ENCODE measurements at places on chromosomes 12 and 14.

- DNase-seq = no peak
Measured at GRCh38 chr14:78592616-78593219, 422.5 kb downstream of the NRXN3 start.

- DNase-seq = no peak
Measured at GRCh38 chr14:93725993-93726392, 62.3 kb downstream of the PRIMA1 start.

GRCh38 chr12:33672836-33673577 lies 233.4 kb upstream of the SYT10 start:
- no peak for DNase-seq

- peak; percentile 25 for DNase-seq
Measured at GRCh38 chr12:16482726-16483125, 123.2 kb downstream of the LMO3 start.

GRCh38 chr14:70601162-70601561 lies 707 bp upstream of the MED6 start:
- DNase-seq = peak; percentile 40

GRCh38 chr12:40016980-40017379 lies 88.9 kb downstream of the SLC2A13 start:
- peak; percentile 96 for DNase-seq

DNA sequence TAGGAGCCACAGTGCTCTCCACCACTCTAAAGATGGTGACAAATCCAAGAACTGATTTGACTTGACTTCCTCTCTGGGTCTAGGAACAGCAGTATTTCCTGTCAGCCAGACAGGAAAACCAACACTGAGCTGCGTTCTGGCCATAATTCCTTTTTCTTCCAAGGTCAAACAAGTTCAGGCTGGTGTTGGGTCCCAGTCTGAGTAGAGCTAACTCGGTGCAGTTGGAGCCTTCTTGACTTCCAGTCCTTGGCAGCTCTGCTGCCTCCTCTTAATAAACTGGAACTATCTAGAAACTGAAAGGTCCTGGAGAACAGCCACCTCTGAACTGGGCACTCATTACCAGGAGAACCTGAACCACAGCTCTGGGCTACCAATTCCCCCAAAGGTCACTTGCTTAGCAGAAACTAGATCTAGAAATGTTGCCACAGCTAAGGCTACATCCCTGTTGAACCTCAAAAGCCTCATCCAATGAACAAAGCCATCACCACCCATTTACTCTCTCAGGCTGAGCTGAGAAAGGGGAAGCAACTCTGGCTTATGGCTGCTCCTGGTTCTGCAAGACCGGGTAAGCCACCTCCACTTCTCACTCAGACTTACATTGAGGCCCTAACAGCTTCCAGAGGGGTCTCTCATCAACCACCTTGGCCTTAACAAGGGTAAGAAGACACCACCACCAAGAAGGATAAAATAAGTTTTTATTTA lies 27.7 kb downstream of the MAX start:
- DNase-seq = no peak

DNA sequence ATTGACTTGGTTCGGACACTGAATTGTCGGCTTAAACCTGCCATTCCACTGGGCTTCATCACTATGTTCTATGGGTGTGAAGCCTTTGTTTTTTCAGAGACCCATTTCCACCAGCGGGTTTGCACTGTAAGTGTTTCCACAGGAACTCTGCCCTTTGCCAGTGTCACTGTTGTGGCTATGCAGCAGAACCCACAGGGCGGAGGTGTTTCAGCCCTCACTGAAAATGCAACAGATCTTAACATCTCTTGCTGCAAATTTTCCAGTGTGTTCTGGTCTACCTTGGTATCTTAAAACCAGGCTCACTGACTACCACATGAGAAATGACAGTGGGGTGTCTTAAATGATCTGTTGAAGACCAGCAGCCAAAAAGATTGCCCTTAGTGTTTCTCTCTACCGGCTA lies 21.1 kb downstream of the PRKCH start:
- DNase-seq = no peak

DNA sequence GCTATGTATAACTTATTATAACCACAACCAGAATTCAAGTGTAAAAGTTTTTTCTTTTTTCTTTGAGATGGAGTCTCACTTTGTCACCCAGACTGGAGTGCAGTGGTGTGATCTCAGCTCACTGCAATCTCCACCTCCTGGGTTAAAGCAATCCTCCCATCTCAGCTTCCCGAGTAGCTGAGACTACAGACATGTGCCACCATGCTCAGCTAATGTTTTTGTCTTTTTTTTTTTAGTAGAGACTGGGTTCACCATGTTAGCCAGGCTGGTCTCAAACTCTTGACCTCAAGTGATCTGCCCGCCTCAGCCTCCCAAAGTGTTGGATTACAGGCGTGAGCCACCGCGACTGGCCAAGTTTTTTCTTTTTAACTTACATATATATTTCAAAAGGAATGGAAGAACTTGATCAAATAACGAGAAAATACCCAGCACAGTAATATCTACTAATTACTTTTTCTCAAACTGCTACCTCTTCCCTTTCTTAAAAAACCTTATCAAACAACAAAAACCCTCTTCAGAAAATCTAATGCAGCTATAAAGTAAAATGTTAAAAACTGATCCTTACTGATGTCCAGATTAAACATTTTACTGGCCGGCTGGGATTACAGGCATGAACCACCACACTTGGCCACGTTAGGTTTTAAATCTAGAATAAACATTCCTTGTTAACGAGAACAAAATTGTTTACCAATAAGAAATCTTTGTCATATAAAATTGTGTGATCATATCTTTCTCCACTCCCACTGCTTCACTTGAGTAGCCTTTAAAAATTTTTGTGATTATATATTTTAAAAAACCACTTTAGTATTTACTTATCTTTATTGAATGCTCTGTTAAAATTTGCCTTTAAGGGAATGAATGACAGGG lies 41.3 kb upstream of the WDR89 start:
- no peak for DNase-seq

- DNase-seq = peak; percentile 51
Measured at GRCh38 chr12:43277651-43278540, 274.1 kb downstream of the ADAMTS20 start.

- peak; percentile 27 for DNase-seq
Measured at GRCh38 chr12:45577844-45578399, 151.6 kb upstream of the ARID2 start.

DNA sequence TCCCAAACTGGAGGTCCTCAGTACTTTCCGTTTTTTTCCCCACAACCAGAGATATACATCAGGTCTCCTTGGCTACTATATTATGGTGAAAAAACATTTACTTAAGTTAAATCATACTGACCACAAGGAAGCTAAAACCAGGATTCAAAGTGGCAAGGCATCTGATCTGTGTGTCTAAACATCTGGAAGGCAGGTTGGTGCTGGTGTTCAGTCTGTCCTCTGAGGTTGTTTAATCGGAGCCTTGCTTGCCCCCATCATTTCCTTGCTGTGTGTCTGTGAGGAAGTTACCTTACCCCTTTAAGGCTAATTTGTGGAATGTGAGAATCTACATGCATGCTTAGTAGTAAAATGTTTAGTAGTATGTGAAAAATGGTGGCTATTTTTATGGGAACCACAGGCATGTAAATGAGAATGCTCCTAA lies 75.6 kb downstream of the GALNT4 start:
- DNase-seq = no peak

DNA sequence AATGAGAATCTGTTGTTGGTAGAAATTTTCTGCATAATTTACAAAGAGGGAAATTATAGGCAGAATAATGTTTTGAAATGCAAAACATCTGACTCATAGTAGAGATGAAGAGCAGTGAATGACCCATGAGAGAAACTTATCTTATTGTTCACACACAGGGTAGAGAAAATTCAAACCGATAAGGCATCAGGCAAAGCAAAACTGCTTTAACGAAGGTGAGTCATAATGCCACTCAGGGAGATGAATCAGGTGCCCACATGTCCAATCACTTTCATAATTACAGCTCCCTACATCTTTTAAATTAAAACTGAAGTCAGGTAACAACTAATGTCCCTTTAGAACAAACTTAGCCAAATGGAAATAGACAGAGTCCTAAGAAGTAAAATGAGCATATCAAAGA lies 265.6 kb upstream of the GARIN6 start:
- DNase-seq = no peak

DNA sequence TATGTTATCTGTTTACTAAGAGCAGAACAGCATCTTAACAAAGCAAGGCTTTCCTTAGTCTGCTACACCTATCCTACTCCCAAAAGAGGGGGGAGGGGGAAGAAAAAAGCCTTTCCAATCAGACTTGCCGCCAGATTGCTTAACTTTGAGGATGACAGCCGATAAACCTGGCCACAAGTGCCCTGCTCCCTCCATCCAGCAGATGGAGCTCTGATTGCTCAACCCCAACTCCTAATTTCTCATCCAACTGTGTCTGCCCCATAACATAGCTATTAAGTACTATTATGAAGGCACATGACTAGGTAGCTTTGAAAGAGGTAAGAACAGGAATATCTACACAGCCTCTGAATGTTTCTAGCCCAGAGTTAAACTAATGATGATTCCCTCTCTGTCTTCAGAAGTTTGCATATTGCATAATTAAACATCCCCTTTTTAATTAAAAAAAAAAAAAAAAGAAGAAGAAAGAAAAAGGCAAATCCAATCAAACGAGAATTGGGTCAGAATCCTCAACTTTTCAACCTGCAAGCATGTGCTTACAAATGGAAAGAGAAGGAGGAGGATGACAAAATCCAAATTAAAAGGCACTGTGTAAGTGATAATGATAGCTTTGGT lies 247.4 kb downstream of the GALC start:
- peak; percentile 53 for DNase-seq

DNA sequence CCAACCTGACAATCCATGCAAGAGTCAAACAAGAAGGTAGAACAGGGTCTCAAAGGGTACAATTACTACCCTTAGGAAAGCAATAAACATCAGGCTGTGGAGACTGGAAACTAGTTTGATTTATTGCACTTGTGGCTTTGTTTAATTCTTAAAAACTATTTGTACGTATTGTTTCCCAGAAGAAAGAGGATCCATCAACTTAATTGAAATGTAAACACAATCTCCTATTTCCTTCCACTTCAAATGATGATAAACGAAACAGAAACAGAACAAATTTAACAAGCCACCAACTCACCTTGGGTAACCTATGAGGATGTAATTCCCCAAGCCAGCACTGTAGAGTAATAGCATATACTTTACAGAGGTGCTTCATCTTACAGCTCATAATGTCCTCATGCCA lies 8.0 kb downstream of the STXBP6 start:
- DNase-seq = no peak

DNA sequence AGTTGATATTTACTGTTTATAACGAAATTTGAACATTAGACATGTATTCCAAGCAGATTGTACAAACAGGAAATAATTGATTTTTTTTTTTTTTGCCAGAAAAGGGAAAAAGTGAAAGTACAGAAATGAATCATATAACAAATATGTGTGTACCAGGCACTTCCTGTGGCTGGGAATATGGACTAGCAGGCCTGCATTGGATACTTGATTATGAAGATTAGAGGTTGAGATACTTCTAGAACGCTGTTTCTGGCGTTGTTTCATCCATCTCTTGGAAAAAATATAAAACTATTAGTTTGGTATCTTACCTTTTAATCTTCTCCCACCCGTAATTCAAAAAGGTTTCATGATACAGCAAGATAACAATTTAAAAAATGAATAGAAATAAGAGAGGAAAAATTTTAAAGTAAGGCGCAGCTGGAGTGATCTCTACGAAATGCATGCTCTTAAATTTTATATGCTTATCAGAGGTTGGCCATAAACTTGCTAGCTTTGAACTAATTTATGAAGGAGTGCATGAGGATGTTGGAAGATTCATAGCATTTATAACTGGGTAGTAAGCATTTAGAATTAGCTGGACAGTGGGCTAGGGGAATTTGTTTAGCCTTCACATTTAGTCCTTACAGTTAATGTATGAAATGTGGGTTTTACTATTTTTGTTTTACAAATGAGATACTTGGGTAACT lies 90.8 kb downstream of the AEBP2 start:
- peak; percentile 53 for DNase-seq

GRCh38 chr12:124322271-124322998 lies 27.5 kb downstream of the RFLNA start:
- peak; percentile 20 for DNase-seq

DNA sequence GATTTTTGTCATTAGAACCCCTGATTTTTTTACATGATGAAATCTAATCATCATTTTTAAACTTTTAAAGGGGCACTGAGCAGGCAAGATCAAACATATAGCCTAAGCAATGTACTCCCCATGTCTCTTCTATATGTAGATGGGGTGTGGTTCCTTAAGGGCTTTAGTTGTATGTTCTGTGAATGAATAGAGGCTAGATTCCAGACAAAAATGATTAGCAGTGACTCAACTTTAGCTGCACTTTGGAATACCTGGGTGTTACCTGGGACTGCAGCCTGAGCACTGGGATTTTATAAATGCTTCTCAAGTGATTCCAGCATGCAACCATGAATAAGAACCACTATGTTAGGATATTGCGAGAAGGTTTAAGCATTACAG lies 256.7 kb upstream of the PLEKHG7 start:
- no peak for DNase-seq
